SHP77 treated with DMSO at 0.1 percent for 48 hours (cell line): ENCODE measurements at places on chromosomes 6 and 20.

DNA sequence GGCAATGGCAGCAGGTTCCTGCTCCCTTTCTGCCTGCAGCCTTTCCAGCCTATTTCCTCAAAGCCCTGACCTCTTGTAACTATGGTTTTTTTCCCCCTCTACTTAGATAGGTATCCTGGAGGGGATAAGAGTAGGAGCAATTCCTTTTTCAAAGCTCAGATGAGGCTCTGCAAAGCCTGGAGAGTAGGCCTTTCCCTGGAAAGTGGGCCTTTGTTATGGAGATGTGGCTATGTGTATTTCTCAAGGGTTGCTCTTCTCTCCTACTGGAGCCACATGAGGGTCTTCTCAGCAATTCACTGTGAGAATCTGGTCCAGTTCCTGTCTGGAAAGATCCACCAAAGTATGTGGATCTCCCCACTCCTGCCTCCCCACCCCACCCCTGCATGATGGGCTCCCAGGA, 96.0 kb downstream of the DTD1 start:
- DNase-seq, result no peak

DNA sequence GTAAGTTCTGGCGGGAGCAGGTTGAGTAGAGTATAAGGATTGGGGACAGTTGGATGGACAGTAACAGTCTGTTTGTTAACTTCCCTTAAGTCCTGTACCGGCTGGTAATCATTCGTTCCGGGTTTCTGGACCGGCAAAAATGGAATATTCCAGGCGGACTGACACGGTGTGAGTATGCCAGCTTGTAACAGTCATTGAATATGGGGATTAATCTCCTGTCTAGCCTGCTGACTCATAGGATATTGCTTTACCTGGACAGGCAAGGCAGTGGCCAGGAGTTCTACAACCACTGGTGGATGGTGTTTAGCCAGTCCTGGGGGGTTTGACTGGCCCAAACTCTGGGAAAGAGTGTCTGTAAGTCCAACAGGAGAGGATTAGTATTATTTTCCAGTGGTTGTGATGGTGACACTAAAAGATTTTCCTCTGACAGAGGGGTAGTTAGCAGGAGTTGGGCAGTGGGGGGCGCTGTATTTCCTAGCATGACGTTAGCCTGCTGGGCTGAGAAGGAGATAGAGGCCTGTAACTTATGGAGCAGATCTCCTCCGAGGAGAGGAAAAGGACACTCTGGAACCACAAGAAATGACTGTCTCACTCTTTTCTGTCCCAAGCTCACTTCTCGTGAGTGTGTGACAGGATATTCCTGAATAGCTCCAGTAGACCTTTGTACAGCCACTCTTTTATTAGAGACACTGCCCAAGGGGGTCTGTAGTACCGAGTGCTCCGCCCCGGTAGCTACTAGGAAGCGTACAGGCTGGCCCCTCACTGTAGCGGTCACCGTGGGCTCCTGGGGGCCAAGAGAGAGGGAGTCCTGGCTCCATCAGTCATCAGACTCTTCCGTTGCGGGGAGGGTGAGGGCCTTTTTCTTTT, 152.2 kb downstream of the TRIM27 start:
- DNase-seq, result no peak

DNA sequence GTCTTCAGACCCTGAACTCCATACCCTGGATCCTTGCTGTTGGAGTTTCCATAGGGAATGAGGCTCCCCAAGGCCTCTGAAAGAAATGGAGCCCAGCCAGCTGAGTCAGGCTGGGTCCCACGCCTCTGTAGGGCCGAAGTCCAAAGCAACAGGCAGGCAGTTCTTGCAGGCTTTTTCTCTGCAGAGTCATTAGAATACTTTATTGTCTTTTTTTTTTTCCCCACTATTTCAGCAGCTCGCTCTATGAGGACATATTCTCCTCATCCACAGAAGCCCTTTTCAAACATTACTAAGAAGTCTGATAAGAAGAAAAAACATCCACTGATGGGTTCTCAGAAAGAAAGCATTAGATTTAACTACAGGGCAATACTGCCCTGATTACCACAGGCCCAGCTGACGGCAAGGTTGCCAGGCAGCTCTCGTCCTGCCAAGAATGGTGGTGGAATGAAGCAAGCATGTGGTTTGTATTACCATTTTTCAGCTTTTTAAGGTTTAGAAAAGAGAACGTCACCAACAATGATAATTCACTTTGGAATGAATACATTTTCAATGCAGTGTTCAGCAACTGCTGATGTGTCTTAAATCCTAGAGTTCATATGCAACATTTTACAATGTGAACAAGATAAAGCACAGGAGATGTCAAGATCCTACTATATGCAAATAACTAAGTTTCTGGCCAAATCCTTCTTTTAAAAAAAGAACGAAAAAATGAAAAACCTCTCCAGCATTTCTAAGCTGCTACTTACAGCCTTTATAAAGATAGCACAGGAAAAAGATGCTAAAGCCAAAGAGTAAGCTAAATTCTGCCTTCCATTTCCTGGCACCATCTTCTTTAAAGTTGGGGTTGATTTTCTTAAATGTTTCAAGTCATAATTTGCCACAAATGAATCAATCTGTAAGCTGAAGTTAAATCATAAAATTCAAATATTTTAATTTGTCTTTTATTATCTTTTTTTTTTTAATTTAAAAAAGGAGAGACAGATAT, 223.6 kb upstream of the CITED2 start:
- DNase-seq, result no peak

GRCh38 chr20:63653041-63653973, at the start of gene STMN3:
TSS of gene STMN3 (minus strand) at chr20:63653424. CDS start at chr20:63653345, 79 bp downstream.
- DNase-seq, result peak; percentile 83
